NB4 (cell line): ENCODE measurements at places on chromosomes 5 and 9.

- DNase-seq, result no peak
These were observed 3.6 kb upstream of the FUT7 start for GRCh38 chr9:137035507-137035834.

GRCh38 chr5:158023266-158023665 lies 164.3 kb upstream of the CLINT1 start:
- no peak for DNase-seq

- DNase-seq, result no peak
These were observed 24.8 kb downstream of the ANXA1 start for GRCh38 chr9:73176450-73176875.

- no peak for DNase-seq
These were observed 133.1 kb downstream of the KCNIP1 start for GRCh38 chr5:170636801-170637477.

- no peak for DNase-seq
These were observed 76.2 kb upstream of the ZFAND5 start for GRCh38 chr9:72440992-72441847.

- no peak for DNase-seq
These were observed 5.5 kb upstream of the COL5A1 start for GRCh38 chr9:134636149-134636507.

GRCh38 chr5:73485715-73486114 lies 12.5 kb upstream of the BTF3 start:
- no peak for DNase-seq

- DNase-seq, result peak; percentile 98
These were observed at the start of the genes CDC26 and PRPF4 for GRCh38 chr9:113275157-113276131. TSS of gene CDC26 (minus strand) at chr9:113275572. CDS start at chr9:113272507, 3,065 bp downstream. TSS of gene PRPF4 (plus strand) at chr9:113275658. CDS start at chr9:113275744, 86 bp downstream.

DNA sequence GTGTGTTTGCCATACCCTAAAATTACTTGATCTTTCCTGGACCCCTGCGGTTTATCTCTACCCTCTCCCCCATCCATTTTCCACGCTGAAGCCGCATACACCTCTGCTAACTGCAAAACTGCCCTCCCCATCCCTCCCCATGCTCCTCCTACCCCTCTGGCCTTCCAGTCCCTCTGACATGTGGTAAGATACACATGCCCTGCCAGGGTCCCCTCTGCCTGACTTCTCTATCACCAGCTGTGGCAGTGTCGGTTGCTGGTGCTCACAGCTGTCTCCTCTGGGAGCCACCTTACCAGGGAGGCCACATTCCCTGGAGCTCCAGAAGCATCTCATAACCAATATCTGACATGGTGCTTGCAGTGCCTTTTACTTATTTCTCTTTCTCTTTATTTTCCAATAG lies 58.9 kb upstream of the COL15A1 start:
- DNase-seq, result no peak

DNA sequence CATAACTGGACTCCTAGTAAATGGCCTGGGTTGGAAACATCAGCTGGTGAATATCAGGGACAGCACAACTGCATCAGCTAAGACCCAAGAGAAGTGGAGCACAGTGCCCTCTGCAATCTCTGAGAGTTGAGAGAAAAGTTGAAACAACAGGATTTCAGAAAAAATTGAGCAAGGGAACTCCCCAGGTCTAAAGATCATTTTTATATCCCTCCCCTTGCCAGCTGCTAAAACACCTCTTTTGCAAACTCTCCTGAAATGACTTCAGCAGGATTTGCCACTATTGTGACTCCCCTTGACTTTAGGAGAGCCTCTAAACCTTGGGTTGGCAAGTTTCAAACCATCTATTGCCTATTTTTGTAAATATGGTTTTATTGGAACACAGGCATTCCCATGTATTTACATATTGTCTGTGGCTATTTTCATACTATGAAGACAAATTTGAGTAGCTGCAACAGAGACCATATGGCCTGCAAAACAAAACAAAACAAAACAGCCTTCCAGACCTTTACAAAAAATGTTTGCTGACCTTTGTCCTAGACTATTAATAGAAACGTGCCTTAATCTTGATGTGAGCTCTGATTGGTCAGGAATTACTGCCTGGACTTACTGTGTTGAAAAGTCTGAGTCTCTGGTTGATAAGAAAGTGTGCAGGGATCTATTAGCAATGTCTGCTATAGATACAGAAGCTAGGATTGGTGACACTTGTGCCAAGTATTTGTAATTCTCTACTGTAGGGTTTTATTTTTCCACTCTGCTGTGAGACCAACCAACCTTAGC lies 37.7 kb upstream of the PLPPR1 start:
- DNase-seq, result no peak

- DNase-seq, result no peak
These were observed 6.7 kb downstream of the PITX1 start for GRCh38 chr5:135027266-135027696.

DNA sequence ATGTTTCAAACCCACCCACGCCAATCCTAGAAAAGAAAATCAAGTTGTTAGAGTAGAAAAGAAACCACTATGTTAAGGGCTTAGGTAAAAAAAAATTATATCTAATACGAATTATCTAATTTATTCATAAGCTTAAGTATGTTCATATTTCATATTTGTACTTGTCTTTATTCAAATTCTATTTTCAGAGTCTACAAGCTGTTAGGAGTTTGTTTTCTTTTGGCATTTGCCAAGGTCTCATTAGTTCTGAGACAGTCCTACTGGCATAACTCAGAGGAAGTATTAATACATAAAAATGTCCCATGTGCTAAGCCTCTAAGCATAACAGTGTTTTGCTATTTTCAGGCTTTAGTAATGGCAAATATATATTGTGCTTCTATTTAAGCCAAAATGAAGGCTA lies 57.6 kb downstream of the STARD4 start:
- DNase-seq, result no peak

DNA sequence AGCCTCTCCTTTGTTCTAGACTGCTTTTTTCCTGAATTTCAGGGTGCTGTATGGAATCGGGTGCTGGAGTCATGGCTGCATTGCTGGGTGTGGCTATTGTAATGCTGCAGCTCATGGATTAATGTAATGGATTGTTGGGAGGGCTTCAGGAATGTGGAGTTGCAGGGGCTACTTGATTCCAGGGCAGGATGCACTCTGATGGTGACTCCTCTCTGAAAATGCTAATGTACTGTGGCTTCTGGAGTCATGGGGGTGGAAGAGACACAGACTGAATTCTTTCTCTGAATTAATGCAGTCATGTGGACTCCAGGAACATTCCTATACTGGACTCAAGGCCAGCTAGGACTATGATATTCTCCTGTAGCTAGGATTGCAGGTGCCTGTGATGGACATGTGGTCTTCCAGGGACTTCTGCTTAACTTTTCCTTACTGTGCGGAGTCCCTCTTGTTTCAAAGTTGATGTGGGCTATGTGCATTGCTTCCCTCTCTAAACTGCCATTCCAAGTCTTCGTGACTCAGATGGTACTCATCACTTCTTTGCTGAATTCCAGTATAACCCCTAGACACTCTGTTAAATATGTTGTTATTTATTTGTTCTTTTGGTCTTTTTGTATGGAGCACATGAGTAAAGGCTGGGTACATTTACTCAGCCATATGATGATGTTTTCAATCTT lies 396.2 kb downstream of the KCTD16 start:
- no peak for DNase-seq

- peak; percentile 30 for DNase-seq
These were observed 223.0 kb downstream of the IRX1 start for GRCh38 chr5:3818624-3819023.

- no peak for DNase-seq
These were observed 220.5 kb downstream of the GDNF start for GRCh38 chr5:37619353-37619752.

DNA sequence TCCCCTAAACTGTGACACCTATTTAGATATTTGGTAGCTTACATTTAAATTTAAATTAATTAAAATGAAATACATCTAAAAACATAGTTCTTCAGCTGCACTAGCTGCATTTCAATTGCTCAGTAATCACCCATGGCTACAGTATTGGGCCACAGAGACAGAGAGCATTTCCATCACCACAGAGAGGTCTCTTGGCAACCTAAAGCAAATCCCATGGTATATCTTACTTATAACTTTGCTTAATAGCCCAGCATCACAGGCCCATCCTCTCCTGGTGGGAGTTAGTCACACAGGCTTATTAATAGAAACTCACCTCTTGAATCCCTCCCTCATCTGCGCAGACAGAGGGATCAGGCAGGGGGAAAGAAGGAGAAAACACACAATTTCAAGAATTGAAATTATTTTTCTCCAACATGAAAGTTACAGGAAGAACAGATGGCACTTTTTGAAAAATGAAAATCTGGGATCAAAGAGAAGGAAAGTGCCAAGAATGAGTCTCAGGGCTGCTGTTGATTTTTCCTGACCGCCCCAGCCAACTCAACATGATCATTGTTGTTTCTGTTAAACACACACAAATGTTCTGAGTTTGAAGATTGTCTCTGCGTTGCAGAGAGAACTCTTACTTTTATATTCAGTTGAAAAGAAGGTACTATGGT lies 144.6 kb downstream of the CMYA5 start:
- DNase-seq, result no peak
